ENCODE measurements at places on chromosomes 12 and 14.
A peak's percentile ranks its signal among the peaks of the same experiment; 100 is the strongest.

DNA sequence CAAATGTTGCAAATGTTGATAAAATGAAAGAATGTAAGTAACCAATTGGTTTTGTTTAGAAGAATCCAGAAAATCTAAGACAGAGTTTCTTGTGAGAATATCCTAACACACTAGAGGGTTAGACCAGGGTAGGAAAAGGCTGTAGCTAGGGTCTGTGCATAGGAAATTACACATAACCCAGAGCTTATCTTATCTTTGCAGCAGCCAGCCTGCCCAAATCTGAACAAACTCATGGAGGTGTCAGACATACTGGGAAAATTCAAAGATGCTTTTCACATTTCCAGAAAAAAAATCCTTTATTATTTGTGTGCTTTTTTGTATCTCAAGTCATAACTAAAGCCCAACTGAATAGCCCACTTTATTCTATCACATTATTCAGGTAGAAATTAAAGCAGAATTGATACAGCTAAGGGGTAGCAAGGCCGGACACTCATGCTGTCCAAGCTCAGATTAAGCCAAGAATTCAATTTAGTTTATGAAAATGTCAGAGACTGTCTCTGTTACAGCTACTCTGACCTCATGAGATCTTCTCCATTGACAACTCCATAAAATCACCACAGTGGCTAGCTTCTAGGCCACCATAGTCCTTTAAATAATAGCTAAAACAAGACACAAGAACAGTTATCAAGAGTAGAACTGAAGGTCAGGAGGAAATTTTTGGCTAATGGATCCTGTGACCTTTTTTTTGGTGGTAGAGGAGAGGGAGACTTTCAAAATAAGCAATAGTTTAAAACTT is 169.6 kb upstream of the RASSF8 start:
- DNase-seq: no peak

DNA sequence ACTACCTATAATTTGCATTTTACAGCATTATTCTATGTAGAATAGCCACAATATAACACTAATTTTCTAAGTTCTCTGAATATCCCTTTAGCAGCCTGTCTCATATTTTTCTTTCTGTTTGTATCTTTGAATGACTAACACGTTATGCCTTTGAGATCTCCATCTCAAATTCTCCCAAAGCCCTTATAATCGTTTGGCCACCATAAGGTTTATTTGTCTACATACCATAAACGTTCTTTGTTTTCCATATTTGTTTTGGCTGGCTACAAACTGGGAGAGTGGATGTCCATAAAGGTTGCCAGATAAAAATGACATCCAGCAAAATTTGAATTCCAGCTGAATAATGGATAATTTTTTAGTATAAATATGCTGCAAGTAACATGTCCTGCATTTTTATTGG is 203.7 kb downstream of the STXBP6 start:
- DNase-seq: no peak

- DNase-seq: no peak
Observed at GRCh38 chr12:5088586-5089264, 45.0 kb downstream of the KCNA5 start.

DNA sequence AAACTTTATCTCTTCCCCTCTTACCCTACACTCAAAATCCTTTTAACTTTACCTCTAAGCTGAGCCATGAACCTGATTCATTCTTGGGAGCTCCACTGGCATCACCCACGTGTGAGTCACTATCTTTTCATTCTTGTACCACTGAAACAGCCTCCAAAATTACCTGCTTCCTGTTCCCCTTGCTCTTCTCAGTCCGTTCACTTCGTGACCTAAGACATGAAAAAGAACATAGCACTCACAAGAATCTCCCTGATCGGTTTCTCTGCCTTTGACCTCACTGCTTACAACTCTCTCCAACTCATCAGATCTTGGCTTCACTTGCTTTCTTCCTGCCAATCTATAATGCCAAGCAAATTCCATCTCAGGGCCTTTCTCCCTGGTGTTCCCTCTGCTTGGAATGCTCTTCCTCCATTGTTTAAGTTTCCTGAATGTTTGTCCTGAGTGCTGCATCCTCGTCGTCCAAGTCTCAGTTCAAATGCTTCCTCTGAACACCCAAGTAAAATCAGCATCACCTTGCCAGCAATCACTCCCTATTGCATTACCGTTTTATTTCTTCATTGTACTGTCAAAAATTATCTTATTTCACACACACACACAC is 9.2 kb downstream of the GLIPR1 start:
- no peak for DNase-seq

DNA sequence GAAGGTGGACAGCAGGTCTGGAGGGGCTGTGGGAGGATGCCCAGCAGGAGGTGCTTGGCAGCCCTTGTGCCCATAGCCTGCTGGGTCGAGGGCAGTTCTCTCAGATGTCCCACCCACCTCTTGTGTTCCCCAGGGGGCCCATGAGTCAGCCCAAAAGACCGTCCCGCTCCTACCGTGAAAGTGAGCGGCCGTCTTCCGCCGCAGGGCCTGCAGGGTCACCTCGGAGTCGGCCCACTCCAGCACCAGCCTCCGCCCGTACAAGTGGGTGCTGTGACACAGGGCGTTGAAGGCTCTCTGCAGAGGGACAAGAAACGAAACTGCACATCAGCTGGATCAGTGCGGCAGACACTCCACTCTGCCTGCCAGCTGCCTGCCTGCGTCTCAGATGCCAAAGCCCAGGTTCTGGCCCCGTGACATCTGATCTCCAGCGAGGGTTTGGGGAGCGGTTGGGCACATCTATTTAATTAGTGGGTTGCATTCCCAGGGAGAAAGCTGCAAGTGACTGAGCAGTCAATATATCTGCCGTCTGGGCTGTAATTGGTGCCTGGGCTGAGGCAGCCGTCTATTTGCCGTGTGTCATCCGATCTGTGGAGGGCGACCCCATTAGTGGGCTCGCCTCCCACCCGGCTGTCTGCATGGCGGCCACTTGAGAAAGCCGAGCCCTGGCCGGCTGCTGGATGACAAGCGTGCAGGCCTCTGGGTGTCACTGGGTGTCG is 121.5 kb downstream of the RBM19 start:
- no peak for DNase-seq

DNA sequence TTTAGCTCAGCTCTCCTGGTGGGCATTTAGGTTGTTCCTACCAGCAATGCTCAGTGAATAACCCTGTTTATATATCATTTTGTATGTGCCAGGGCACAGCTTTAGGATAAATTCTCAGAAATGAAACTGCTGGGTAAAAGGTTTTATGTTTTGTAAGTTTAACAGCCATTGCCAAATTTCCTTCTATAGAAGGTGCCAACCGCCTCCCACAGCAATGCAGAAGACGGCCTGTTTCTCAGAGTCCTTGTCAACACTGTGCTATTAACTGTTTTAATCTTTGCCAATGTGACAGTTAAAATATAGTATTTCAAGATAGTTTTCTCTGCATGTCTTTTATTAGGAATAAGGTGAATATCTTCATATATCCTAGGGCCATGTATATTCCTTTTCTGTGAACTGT is 65.0 kb downstream of the PPP1R13B start:
- no peak for DNase-seq

DNA sequence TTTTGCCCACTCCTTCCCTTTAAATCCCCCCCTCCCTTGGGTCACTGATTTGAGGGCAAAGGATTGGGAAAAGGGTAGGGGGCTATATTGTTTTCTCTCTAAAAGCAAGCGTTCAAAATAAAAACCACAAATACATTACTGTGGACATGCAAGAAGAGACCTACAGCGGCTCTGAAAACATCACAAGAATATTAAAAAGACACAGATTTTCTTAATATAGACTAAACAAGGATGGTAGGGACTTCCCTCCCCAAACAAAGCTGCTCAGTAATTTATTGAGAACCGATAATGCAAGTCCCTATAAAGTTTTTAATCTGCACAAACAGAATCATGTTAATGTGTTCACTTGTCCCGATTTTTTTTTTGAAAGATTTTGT is 12.9 kb downstream of the TBX3 start:
- DNase-seq: no peak

GRCh38 chr14:27845241-27845850 is 921.2 kb upstream of the FOXG1 start:
- DNase-seq: no peak

DNA sequence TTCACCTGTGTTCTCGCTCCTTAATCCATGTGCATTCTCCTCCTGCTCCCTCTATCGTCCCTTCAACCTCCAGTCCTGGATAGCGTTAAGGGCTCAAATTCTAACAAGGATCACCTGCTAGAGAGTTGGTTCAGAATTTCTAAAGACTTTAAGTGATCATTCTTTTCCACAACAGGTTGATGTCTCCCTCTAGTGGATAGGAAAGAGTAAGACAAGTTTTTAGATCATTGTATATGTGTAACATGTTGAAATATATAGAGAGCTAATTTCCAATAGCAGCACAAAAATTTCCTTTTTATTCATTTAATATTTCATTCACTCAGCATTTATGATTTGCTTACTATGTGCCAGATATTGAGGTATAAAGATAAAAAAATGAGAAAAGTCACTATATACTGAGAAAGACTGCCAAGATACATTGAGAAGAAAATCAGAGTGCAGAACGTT is 9.3 kb upstream of the ESR2 start:
- no peak for DNase-seq

DNA sequence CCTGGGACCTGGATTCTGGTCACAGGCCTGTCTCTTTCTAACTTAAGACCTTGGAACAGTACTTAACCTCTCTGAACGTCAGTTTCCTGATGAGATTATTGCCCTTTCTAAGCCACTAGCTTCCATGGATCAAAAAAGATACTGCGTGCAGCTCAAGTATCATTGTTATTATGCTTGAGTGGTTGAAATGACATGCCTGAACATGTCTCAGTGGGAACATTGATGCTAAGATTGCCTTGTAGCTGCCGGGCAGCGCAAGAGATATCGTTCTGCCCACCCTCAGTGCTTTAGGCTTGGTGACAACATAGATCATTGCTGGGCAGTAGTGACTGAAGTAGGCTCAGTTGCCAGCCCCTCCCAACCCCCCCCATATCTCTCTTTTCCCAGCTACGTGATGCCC is 131.9 kb downstream of the SMOC1 start:
- DNase-seq: no peak

DNA sequence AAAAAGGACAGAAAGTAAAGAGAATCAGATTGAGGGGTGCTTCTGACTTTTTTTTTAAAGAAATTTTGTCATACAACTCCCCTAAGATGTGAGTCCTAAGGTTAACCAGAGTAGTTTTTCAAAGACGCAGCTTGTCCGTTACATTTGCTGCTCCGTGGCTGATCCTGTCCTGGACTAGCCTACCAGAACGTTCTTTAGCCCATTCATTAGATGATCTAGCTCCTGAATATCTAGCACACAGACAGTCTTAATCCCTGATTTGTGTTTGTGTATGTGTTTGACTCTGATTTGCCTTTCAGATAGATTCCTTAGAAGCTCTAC is 60.3 kb downstream of the SAMD4A start:
- DNase-seq: no peak

DNA sequence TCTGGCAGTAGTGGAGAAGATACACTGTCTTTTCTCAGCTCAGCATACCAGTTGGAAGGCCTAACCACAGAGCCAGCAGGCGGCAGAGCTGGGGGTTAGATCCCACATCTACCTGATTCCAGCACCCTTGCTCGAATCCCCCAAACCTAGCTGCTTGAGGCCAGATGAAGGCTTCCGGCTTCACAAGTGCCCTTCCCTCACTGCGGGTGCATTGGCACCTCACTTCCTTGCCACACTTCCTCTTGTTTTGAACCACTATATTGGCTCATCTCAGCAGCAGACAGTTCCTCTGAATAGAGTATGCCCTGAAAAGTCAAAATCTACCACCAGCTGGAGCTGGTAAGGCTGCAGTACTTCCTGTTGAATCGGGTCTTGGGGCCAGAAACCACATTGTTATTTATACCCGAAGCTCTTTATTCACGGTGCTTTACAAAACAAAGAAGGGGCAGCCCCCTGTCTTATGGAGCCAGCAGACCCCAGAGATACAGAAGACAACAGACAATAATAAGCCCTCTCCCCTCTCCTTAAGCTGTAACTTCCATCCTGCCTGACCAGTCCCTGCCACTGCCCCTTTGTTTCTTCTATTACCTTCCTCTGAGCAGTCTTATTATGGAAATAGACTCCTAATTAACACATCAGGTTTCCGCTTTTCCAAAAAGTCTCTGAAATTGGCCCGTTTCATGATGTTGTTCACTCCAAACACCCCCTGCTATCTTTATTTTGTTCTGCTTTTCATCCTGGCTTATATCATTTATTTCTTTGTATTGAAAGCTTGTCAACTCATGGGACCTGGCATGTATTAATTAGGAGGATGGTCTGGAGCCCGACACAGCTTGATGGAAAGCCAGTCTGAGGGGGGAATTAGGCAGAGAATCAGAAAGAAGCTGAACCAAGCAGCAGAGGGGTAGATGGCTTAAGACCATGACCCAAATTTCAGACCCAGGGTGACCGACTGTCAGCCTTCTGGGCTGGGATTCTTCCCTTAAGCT is 233.5 kb downstream of the EFCAB11 start:
- DNase-seq: peak; percentile 33

DNA sequence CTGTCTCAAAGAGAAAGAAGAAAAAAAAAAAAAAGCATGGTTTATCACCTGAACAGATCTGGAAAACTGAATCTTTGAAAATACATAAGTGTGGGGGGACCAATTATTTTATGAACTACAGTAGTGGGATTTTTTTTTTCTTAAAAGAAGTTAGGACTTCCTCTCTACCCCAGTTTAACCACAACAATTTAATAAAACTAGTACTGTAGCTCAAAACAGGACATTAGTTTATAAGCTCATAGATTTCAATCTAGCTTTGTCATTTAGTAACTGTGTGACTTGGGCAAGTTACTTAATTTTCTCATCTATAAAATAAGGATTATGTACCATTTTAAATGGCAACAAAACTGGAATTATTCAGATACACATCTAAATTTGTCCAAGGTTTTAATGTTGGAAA is 23.5 kb upstream of the ARID4A start:
- DNase-seq: no peak

- no peak for DNase-seq
Observed at GRCh38 chr12:71456990-71457389, 17.4 kb downstream of the LGR5 start.

DNA sequence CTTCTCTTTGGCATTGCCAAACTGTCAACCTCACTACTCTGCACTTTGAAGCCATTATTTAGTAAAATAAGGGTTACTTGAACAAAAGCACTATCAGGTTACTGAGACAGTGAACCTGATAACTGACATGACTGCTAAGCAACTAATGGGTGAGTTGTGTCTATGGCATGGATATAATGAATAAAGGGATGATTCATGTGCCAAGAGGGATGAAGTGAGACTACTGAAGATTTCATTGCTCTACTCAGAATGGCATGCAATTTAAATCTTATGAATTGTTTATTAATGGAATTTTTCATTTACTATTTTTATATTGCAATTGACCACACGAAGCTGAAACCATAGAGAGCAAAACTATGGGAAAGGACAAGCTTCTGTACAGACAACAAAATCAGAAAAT is 74.4 kb downstream of the CEP128 start:
- no peak for DNase-seq

DNA sequence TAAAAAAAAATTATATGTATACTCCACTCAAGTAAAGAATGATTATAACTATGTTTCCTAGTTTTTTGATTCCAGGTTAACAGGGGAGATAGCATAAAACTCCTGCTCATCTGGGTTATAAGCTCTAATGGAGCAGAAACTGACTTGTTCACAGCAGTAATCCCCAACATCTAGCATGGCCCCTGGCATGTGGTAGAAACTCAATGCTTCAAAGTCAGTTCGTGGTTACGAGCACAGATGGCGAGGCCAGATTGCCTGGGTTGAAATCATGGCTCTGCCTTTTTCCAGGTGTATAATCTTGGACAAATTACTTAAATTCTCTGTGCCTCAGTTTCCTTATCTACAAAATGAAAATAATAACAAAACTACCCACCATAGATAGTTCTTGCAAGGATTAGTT is 183.8 kb downstream of the TTC7B start:
- no peak for DNase-seq

- DNase-seq: no peak
Observed at GRCh38 chr14:76958980-76959710, 69.4 kb downstream of the IRF2BPL start.

Measured in stimulated activated CD4-positive, alpha-beta T cell treated with anti-CD3 and anti-CD28 coated beads, Interleukin-4, amount 100 ng/mL, for 48 hours (primary cell).